CD8-positive, alpha-beta T cell (primary cell): ENCODE measurements at places on chromosomes 3 and 15.

DNA sequence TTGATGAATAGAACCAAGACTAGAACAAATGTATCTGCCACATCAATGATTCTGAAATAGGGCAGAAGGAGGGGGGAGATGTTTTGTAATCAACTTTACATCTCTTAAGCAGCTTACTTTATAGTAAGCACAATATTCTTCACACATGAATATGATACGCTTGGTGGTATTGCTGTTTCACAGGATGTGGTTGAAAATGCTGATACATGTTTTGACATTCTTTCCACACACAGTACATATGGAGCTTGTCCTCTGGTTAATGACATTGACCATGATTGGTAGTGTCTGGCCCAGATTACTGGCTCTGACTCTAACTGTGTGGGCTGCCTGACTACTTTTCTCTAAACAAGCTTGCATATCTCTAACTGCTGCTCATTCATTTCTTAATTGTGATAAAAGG is 168.9 kb downstream of the KLHL25 start:
- no peak for DNase-seq

DNA sequence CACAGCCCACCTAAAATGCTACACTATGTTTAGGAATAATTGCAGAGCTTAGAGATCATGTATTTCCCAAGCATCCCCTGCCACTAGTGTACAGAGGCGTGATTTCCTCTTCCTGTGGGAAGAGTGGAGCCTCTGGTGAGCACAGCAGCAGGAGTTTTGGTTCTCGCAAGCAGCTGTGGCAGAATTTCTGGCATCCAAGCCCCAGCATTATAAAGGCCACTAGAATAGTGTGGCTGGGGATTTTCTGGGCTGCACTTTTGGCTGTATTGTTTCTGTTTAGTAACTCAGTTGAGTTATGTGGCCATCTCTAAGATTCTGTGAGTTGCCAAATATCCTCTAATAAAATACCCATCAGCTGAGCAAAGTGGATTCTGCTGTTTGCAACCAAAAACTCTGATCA is 64.7 kb downstream of the GPR176 start:
- no peak for DNase-seq

DNA sequence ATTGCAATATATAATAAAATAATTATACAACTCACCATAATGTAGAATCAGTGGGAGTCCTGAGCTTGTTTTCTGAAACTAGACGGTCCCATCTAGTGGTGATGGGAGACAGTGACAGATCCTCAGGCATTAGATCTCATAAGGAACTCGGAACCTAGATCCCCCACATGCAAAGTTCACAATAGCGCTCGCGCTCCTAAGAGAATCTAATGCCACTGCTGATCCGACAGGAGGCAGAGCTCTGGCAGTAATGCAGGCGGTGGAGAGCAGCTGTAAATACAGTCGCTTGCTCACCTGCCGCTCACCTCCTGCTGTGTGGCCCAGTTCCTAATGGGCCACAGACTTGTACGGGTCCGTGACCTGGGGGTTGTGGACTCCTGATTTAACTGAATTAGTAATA is 87.8 kb downstream of the P3H2 start:
- DNase-seq = no peak

DNA sequence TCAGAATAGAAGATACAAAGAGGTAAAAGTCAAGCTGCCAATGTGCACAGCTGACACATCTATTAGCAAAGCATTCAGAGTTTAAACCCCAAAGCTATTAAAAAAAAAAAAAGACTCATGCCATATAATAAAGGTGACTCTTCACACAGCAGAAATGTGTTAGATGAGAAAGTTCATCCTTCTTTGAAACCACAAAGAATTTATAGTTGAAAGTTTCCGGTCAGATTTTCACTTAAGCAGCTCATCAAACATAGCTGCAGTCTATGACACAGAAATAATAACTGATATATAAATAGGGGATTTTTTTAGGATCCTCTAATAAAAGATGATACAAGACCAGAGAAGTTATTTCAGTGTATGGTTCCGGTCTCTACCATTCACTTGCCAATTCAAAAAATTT is 76.6 kb downstream of the WWTR1 start:
- DNase-seq = no peak

- no peak for DNase-seq
Observed at GRCh38 chr3:16993227-16993626, 108.5 kb downstream of the PLCL2 start.

GRCh38 chr3:119778811-119779210 is 3.1 kb upstream of the NR1I2 start:
- DNase-seq = no peak

DNA sequence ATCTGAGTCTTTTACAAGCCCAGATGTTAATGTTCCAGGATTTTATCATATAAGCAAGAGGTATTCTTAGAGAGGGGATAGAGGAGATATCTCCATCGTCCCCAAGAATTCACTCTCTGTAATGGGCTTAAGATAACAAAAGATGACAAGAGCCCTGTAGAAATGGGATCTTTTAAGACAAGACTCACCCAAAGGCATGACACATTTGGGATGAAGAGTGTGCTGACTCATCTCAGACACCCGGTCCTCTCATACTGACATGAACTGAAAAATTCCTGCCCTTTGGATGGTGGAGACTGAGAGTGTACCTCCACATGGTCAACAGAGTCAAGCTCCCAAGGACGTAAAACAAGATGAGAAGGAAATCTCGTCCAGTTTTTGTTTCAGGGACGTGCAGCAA is 11.0 kb downstream of the LEKR1 start:
- no peak for DNase-seq

GRCh38 chr15:70765504-70766281 is 2.3 kb upstream of the UACA start:
- no peak for DNase-seq
